ENCODE measurements at places on chromosomes 2 and 18.

DNA sequence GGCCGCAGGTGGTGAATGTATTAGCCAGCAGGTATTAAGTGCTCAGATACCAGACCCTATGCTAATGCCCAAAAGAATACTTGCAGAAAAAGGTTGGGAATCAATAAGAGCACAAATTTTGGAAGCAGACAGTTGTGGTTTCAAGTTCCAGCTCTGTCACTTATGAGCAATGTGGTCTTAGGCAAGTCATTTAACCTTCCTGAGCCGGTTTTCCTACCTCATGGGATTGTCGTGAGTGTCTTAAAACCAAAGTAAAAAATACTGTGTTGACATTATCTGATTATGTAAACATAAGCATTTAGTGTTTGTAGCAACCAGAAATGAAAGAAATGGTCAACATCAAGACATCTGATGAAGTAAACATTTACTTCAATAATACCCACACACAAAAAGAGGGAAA is 93.0 kb upstream of the CHST9 start:
- no peak for DNase-seq

GRCh38 chr18:14937271-14937670 is 189.3 kb downstream of the ANKRD30B start:
- DNase-seq = no peak

DNA sequence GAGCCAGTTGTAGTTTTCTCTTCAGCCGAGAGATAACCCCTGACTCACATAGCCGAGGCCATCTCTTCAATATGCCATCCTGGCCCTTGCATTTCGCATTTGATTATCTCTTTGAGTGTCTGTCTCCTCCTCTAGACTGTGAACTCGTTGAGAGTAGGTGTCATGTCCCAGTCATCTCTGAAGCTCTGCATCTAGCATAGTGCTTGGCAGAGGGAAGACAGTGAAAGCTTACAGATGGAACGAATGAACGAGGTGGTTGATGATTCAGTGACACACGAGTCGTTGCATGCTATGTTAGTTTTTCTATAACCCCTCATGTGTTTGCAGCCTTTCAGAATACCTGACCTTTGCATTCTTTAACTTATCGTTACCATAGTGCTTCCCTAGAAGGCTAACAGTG is 59.9 kb upstream of the CYRIA start:
- peak; percentile 4 for DNase-seq

DNA sequence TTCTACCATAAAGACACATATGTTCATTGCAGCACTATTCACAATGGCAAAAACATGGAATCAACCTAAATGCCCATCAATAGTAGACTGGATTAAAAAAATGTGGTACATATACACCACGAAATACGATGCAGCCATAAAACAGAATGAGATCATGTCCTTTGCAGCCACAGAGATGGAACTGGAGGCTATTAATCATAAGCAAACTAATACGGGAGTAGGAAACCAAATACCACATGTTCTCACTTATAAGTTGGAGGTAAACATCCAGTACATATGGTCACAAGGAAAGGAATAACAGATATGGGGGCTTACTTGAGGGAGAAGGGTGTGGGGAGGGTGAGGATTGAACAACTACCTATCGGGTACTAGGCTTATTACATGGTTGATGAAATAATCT is 7.7 kb downstream of the HMSD start:
- DNase-seq = no peak

GRCh38 chr18:34212511-34212910 is 12.2 kb downstream of the NOL4 start:
- no peak for DNase-seq

DNA sequence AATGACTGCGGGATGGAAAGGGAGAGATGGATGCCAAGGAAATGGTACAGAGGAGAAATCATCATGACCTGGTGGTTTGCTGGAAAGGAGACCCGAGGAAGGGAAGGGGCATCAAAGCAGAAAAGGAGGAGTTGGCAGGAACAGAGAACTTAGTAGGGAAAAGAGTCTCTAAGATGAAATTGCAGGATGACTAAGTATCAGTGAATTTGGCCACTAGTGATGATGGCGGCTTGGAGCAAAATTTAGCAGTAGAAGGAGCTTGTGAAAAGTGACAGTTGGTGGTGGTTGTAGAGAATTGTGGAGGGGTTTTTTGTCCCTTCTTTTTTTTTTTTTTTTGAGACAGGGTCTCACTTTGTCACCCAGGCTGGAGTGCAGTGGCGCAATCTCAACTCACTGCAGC is 10.1 kb downstream of the METAP1D start:
- no peak for DNase-seq
